ENCODE measurements at places on chromosomes 5 and 9. TPM values are rescaled to one million over a fixed set of nuclear protein-coding genes. Genes with fewer than 3 reads are reported as not detected.

The ZNF462 gene
- polyA plus RNA-seq = 15.8 TPM

The TNFSF8 gene
- polyA plus RNA-seq = not detected

The PCDHGA7 gene
- not detected for polyA plus RNA-seq

The MYO10 gene
- polyA plus RNA-seq = 3.1 TPM

The CXXC5 gene
- 38.0 TPM for polyA plus RNA-seq

Measured in neural cell (in vitro differentiated cells).